ENCODE measurements at places on chromosomes 7 and 10.

GRCh38 chr7:126720232-126720631 is 532.5 kb downstream of the GRM8 start:
- no peak for DNase-seq

DNA sequence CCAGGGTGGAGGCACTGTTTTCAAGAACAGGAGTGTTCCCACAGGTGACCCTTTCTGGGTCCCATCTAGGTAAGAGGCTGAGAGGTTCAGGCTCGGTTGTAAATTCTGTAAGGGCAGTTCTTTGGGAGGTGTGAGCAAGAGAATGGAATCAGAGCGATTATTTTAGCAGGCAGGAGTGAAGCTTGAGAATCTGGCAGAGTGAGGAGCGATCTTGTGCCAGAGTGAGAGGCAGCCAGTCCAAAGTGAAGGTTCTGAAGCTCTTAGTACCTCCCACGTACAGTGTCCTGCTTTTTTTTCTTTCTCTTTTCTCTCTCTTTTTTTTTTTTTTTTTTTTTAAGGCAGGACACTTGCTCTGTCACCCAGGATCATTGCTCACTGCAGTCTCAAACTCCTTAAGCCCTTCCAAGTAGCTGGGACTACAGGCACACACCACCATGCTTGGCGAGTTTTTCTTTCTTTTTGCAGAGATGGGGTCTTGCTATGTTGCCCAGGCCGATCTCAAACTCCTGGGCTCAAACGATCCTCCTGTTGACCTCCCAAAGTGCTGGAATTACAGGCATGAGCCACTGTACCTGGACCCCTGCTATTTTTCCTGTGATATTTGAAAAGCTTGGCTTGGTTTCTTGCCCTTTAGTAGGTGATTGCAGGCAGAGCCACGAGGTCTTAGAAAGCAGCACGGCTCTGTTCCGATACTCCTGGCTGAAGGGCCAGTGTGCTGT is 10.9 kb downstream of the POR start:
- no peak for DNase-seq

GRCh38 chr7:984361-985126 is 1.6 kb downstream of the CYP2W1 start:
- DNase-seq = no peak

DNA sequence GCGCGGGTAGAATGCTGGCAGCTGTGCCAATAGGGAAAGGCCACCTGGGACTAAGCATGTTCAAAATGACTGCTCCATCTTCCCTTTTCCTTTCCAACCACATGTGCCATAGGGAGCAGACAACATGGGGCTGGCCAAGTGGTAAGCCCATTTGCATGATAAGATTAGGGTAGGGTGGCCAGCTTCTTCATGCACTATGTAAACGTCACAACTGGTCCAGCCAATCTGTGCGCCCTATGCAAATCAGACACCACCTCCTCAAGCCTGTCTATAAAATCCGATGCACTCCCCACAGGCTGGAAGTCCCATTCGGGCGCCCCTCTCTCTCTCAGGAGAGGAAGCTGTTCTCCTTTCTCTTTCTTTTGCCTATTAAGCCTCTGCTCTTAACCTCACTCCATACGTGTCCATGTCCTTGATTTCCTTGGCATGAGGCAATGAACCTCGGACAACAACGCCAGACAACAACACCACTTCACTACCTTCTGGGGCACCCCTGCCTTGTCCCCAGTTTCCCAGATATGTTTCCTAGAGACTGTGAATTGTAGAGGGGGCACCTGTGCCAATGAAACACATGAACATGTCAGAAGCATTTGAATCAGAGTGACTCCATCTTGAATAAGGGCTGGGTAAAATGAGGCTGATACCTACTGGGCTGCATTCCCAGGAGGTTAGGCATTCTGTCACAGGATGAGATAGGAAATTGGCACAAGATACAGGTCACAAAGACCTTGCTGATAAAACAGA is 19.1 kb upstream of the EXOC6 start:
- no peak for DNase-seq

GRCh38 chr10:125217990-125218675 is 57.8 kb upstream of the CTBP2 start:
- DNase-seq = no peak

GRCh38 chr7:36299823-36300341 is 89.8 kb upstream of the ANLN start:
- no peak for DNase-seq

All from activated CD4-positive, alpha-beta T cell treated with anti-CD3 and anti-CD28 coated beads, Interleukin-10, Interleukin-2, amounts not matched to agents 100 ng/mL and 50 ng/mL, durations not matched to agents 16 hours and 8 hours (primary cell).